ENCODE measurements at places on chromosomes 2 and 18.

GRCh38 chr2:176149939-176150583 is 1.3 kb upstream of the HOXD4 start:
- DNase-seq = no peak

GRCh38 chr18:10020171-10020570 is 106.4 kb downstream of the VAPA start:
- no peak for DNase-seq

DNA sequence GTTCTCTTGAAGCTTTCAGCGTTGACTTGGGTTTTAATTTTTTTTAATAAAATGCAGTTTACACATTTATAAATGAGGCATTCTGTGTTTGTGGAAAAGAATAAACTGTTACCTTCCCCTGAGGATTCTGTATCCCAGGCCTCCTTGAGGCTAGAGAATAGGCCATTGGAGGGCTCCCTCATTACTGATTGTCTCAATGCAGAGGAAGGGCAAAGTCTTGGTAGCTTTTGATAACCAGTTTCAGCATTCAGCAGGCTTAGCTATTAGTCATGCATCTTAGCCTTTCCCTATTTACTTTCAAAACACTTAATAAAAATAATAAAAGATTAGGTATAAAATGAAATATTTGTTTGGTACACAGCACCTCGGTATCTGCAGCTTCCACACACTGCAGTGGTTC is 58.1 kb upstream of the OTX1 start:
- DNase-seq = no peak

DNA sequence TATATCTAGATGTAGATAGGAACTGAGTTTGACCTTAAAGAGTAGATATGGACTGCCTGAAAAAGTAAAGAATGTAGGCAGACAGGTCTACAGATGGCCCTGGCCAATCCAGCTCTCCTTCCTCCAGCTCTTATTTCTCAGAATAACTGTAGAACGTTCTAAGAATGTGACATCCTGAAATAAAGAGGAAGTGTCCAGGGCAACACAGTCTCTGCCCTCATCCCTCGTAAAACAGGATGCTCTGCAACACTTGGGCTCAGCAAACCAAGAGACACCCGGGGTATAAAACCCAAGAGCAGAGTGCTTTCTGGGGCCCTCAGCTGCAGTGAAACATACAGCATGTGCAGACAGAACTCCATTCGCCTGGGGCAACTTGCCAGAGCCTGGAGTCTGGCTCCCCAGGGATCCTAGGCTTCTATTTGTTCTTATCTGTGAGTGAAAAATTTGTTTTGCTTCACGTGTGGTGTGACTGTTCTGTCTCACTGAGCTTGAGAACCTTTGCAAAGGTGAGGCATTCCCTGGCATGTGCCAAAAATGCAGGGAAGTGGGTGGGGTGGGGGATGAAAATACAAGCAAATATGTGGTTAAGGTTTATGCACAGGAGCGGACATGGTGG is 401.0 kb downstream of the SETBP1 start:
- no peak for DNase-seq

DNA sequence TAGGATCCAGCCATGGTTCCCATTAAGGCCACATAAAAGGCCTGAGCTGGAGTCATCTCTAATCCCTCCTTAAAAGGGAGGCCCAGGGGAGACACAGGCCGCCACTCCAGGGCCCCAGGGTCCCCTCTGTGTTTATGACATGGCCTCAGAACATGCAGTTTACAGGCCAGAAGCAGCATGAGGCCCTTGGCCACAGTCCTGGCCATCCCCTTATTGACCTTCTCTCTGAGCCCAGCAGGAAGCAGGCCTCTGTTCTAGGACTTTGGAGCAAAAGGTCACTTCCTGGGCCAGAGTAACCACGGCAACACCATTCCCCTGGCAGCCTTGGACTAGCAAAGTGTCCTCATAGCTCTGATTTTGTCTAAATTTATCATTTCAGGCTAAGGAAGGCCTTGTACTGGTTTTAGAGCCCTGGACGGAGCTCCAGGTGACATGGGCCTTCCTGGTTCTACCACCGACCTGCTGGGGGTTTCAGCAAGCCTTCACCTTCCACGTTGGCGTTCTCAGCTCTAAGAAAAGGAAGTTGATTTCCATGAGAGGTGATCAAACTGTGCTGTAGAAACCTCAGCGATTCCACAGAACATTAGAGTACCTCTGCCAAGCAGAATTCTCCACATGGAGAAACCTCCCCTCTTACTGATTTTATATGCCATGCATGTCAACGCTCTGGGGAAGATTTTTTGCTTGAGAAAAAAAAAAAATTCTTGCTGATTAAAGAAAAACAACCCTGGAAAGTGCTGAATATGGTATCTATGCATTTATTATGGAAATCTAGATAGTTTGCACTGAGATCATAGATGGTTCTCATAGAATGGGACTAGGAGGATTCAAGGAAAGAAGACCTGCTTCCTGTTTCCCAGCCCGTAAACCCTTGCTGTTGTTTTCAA is 53.7 kb downstream of the HS1BP3 start:
- no peak for DNase-seq

DNA sequence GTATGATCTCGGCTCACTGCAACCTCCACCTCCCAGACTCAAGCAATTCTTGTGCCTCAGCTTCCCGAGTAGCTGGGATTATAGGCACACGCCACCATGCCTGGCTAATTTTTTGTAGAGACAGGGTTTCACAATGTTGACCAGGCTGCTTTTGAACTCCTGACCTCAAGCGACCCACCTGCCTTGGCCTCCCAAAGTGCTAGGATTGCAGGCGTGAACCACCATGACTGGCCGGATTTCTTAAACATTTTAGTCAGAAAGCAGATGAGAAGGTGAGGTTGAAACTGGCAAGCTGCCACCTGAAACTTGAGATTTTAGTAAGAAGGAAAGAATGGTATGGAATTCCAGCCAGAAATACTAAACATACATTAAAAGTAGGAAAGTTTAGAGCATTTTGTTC is 31.9 kb downstream of the KLHL23 start:
- DNase-seq = no peak

GRCh38 chr2:43402452-43402937 is 176.1 kb upstream of the ZFP36L2 start:
- no peak for DNase-seq

DNA sequence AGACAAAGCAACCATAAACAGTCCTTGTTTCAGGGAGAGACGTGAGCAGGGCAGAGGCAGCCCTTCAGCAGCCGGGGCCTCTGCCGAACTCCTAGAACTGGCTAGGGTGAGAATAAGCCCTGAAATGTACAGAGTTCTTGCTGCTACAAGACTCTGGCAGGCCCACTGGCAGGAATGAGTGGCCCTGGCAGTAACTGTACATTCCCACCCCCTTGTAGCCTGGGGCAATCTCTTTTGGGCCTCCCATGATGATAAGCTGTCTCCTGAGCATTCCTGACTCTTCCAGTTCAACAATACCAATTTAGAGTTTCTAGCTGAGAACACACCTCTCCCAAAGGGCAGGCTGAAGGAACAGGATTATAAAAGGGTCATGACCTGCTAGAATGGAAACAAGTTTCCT is 54.3 kb downstream of the HAUS1 start:
- DNase-seq = no peak

DNA sequence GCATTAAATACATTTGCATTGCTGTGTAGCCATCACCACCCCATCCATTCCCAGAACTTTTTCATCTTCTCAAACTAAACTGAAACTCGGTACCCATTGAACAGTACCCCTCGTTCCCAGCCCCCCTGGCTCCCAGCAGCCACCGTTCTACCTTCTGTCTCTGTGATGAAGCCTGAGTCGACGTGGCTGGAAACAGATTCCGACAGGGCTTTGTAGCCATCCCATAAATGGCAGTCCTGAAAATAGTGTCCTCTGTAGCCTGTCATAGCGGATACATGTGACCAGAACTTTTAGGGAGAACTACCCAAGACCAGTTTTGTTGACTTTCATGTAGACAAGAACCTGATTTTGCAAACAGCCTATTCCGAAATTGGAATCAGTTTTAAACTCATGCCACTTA is 59.1 kb downstream of the TSHZ1 start:
- DNase-seq = no peak

GRCh38 chr2:230830428-230830827 is 34.3 kb upstream of the ITM2C start:
- no peak for DNase-seq

DNA sequence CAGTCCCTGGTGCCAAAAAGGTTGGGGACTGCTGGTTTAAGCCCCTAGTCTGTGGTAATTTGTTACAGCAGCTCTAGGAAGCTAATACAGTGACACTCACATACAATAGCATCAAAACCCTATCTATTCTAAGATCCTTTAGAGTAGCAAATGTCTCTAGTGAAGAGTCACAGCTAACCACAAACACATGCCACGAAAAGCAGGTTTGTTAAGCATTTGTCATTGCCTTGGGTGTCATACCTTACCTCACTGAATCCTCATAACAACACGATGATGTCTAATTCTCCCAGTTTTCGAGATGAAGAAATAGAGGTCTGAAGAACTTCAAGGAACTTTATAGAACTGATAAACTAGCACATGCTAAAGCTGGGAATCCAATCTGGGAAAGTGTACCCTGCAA is 29.6 kb upstream of the RNF152 start:
- DNase-seq = no peak

DNA sequence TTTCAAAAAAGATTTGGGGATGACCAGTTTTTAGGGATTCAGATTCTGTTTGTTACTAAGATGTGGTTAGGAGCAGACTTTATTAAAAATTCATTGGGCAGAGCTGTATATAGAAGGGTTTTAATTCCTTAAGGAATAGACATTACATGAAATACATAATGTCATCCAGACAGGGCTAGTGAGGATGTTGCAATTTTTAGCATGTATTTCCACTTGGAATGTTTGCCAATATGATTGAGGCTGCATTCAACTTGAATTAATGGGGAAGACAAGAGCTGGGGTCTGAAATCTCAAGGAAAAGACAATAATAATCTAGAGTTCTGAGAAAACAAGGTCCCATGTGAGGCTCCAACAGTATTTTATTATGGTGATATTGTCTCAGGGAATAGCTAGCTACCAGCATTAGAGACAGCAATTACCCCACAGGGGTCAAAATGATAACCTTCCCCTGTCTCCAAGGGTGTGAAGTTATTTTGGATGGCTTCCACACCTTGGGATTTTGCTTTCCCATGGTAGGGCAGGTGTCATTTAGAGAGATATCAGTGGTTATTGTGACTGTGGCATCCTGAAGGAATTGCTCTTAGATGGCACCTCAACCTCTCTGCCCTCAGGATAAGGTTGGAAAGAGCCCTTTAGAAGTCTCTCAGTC is 60.2 kb downstream of the VSNL1 start:
- DNase-seq = no peak

GRCh38 chr2:195559431-195559914 is 97.6 kb upstream of the SLC39A10 start:
- peak; percentile 90 for DNase-seq

- no peak for DNase-seq
Measured at GRCh38 chr2:110219496-110220189, 7.3 kb upstream of the MTLN start.

DNA sequence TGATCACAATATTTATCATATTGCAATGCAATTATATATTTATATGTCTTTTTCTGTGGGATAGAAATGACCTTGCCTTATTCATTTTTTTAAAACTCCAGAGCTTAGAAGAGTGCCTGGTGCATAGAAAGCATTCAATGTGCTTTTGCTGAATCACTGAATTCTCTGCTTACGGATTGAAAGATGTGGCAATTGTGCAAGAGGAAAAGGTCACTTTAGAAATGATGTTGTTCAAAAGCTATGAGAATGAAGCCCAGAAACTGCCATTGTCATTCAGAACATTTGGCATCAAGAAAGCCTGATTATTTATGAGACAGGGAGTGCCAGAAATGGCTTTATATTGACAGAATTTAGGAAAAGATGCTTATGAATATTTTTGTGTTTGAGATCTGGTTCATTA is 678.6 kb upstream of the CDH2 start:
- DNase-seq = no peak

DNA sequence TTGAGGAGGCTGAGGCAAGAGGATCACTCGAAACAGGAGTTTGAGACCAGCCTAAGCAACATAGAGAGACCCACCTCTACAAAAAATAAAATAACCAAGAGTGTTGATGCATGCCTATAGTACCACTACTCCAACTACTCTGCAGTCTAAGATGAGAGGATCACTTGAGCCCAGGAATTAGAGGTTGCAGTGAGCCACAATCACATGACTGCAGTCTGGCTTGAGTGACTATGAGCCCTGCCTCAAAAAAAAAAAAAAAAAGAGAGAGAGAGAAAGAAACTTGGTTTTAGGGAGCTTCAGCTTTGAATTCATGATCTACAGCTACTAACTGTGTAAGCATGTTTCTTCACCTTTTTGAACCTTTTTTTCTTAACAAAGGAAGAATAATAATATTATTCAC is 119.9 kb downstream of the HNMT start:
- DNase-seq = no peak

DNA sequence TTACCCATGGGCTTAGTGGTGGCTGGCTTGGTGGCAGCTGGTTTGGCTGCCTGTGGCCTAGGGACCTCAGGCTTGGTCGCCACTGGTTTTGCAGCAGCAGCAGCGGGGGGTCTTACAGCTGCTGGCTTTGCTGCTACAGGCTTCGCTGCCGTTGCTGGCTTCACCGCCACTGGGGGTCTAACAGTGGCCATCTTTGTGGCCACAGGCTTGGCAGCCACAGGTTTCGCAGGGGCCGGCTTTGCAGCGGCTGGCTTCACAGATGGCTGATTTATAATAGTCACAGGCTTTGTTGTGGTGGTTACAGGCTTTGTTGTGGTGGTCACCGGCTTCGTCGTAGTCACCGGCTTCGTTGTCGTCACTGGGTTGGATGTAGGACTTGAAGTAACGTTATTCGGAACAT is 77.8 kb downstream of the COL6A3 start:
- DNase-seq = no peak

DNA sequence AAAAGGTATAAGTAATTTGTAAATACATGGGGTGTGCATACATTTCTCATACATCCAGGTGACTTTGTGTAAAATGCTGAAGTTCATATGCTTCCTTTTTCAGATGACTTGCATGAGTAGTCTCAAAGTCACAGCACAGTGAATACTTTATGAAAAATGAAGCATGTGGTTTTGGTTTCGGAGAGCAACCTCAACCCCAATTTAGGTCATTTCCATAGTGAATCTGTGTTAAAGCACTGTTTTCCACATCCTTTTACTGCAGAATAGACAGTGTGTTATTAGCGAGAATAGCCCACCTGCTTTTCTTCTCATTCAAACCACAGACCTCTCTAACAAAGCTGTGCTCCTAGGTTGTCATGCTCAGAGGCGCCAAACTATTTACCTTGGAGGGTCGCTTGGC is 204.4 kb upstream of the RASGRP3 start:
- peak; percentile 15 for DNase-seq

GRCh38 chr2:173264603-173265366 is 89.9 kb upstream of the CDCA7 start:
- peak; percentile 5 for DNase-seq

DNA sequence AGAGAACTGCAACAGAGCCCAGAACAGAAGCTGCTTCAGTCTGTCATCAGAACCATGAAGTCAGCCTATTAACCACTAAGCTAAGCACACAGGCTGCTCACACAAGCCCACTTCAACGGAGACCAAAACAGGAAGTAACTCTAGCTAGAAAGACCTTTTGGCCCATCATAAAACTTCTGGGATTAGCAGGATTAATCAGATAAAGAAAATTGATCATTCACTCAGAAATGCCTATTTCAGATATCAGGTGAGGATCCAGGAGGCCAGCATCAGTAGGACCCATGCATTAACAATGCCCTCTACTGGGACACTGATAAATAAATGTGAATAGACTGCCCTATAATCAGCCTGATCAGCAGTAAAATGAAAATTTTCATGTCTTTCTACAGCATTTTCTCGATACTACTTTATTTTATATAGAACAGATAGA is 101.4 kb downstream of the WDPCP start:
- no peak for DNase-seq
